ENCODE measurements at places on chromosomes 4 and X.

GRCh38 chrX:1578511-1579173 is 12.8 kb upstream of the AKAP17A start:
- DNase-seq, result no peak

- DNase-seq, result no peak
Measured at GRCh38 chr4:67288964-67289363, 256.3 kb downstream of the CENPC start.

DNA sequence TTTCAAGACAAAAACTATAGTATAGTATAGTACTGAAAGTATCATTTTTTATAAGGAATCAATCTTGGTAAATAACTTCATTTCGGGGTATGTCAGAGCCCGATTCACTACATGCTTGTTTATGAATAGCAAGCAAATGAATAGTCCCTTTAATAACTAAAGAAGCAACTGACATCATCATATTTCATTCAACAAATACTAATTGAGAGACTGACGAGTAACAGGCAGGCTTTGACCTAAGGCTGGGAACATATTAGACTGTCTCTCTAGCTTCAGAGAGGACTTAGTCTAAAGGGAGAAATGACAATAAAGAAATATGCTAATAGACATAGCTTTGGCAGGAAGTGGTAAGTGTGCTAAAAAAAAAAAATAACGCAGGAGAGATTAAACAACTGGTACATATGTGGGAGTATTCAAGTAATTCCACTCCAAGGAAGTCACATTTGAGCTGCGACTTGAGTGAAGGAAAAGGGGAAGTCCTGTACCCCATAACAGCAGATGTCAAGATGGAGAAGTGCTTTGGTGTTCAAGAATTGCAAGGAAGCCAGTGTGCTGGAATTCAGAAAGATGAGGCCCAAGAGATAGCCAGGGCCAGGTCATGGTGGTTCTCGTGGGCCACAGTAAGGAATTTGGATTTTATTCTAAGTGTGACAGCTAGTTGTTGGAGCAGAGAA is 284.9 kb downstream of the FBXO8 start:
- no peak for DNase-seq

GRCh38 chrX:102546828-102547493 is 30.4 kb upstream of the TMSB15A start:
- no peak for DNase-seq

- DNase-seq, result no peak
Measured at GRCh38 chrX:143787341-143787740, 66.8 kb upstream of the SPANXN2 start.

- no peak for DNase-seq
Measured at GRCh38 chr4:19883841-19884240, 367.9 kb upstream of the SLIT2 start.

DNA sequence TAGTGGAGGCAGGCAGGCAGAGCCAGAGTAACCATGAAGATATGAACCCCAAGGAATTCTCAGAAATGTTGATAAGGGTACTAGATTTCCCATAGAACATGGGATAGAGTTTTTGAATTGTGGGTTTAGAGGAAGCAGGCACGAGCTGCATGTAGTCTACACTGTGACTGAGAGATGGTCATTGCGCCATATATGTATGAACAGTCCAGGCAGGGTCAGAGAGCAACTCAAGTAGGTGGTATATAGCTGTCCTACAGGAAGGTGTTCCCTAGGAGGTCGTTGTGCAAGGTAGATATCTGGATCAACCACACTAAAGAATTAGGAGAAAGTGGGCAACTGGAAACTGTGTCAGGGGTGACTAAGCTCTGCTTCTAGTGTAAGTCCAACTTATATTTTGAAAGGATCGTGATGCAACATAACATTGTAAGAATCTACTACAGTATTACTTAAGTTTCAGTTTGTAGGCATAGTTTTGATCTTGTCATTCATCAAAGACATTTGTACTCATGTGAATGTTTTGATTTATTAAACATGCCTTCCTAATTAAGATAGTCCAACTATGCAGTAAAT is 94.6 kb downstream of the HPGD start:
- no peak for DNase-seq

DNA sequence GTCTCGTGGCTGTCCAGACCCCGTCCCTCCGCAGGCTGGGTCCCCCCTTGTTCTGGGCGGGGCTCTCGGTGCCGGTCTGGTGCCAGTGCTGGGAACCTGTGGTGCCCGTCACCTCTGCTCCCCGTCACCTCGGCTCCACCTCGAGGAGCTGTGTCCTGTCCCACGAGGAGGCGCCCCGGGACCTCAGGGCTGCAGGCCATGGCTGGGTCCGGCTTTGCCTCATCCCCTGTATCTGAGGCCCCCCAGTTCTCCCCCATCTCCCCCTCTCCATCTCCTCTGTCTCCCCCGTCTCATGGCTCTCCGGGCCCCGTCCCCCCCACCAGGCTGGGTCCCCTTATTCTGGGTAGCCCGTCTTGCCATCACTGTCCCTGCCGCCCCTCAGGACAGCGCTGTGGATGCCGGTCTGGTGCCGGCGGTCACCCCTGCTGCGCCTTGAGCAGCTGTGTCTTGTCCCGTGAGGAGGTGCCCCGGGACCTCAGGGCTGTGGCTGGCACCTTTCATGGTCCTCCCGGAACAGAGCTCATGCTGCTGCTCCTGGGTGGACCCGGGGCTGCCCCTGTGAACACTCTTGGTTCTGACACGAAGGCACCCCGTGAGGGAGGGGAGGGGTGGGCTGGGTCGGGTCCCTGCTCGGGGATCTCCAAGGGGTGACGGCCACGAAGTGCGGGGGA is 13.4 kb upstream of the GTPBP6 start:
- no peak for DNase-seq

- no peak for DNase-seq
Measured at GRCh38 chr4:153215921-153216320, 11.7 kb downstream of the TRIM2 start.

DNA sequence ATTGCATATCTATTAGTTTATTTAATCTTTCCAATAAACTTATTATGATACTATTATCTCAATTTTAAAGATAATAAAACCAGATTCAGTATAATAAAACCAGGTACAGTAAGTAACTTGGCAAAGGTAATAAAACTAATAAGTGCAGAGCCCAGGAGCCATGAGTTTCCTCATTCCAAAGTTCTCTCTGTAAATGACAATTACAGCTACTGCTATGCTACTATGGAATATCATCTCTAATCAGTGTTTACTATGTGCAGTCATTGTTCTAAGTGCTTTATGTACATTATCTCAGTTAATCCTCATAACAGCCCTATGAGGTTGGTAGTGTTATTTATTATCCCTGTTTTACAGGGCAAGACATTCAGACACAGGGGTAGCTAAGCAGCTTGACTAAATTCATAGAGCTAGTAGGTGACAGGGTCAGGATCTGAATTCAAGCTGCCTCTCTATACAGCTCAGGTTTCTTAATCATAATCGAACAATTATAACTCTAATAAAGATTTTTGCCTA is 285.0 kb upstream of the PITX2 start:
- no peak for DNase-seq

DNA sequence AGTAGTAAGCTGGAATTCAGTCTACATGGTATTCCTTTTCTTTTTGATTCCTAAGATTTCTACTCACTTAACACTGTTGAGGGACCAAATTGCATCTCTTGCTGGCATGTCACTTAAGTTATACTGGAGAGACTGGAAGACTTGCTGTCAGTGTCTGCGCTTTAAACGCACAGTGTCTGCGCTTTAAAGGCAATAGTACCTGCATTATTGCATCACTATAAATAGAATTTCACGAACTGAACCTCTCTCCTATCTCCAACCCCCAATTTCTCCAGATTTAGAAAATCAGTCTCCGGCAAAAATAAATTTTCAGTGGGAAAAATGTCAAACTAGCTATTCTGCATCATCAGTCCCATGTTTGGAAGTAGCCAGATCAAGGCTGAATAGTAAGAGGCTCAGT is 21.2 kb downstream of the SMAD1 start:
- DNase-seq, result no peak

DNA sequence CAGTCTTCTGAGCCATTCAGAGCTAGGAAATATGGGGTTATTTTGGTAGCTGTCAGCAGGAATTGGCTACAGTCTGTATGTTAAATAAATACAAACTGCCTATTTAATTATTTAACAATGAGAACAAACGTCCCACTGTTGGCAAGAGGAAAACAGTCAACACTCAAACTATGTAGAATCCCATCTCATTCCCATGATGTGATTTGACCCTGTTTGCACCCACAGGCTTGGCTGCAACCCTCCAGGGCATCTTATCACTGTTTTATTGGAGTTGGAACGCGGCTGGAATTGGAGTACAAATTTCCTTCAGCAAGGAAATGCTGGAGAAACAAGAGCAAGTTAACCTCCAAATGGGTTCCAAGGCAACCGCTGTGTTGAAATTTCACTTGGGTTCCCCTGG is 124.0 kb downstream of the KIT start:
- DNase-seq, result peak; percentile 53

GRCh38 chr4:176830971-176831370 is 38.2 kb upstream of the VEGFC start:
- no peak for DNase-seq

DNA sequence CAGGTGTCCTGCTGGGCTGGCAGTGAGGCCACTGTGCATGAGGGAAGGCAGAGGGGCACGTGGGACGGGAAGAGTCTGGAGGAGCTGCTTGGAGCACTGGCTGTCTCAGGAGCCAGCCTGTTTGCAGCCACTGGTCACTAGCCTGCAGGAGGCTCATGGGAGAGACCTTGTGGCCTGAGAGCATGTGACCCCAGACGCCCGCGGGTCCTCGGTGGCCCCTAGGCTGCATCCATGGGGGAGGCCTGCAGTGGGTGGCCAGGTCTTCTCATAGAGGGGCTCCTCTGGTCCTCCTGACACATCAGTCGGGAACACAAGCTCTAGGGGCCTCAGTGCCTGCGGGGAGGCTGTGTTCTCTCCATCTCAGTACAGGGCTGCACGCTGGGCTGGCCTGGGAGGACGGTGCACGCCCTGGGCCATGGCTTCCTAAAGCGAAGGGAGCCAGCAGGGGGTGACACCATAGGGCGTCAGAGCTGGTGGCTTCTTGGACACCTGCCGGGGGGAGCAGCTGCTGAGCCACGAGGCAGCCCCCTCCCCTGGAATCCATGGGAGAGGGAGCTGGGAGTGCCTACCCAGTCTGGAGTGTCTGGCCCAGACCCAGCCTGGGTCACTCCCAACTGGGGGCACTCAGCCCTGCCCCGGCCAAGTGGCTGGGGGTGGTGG is 12.3 kb downstream of the NAT8L start:
- DNase-seq, result no peak

DNA sequence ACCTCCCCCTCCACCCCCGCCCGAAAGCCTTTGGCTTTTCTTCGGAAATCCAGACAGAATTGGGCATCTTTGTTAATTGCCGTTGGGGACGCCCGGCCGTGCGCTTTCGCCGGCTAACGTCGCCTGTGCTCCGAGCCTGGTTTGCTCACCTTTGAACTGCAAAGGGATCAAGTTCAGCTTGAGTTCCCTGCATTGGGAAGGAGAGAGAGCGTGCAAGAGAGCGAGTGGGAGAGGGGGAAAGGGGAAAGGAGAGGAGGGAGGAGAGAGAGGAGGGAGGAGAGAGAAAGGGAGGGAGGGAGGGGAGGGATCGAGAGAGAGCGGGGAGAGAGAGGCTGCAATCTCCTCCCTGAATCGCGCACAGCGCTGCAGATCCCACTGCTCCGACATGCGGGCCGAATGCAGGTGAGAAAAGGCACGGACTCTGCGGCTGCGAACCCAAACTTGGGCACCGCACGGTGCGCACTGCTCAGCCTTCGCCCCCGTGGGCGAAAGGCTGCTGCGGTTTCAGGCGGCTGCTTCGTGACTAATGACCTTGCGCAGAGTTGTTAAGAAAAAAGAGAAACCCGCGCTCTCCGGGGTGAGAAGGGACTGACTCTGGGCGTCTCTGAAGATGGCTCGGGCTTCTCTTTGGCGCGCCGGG is at the start of gene PCDH7:
TSS of gene PCDH7 (plus strand) at position 349 of the 640 bp plus-strand sequence. CDS start 1,054 bp downstream, outside the sequence.
- DNase-seq, result peak; percentile 78

DNA sequence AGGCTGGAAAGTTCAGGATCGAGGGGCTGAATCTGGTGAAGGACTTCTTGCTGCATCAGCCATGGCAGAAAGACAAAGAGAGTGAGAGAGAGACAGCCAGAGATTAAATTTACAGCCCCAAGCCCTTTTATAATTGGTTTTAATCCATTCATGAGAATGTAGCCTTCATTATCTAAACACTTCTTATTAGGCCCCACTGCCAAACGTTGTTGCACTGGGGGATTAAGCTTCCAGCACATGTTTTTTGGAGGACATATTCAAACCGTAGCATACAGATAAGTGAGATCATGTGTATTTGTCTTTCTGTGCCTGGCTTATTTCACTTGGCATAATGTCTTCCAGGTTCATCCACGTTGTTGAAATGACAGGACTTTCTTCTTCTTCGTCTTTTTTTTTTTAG is 524.7 kb downstream of the SPRY1 start:
- no peak for DNase-seq

GRCh38 chr4:102298716-102299115 is 46.6 kb downstream of the SLC39A8 start:
- DNase-seq, result no peak

DNA sequence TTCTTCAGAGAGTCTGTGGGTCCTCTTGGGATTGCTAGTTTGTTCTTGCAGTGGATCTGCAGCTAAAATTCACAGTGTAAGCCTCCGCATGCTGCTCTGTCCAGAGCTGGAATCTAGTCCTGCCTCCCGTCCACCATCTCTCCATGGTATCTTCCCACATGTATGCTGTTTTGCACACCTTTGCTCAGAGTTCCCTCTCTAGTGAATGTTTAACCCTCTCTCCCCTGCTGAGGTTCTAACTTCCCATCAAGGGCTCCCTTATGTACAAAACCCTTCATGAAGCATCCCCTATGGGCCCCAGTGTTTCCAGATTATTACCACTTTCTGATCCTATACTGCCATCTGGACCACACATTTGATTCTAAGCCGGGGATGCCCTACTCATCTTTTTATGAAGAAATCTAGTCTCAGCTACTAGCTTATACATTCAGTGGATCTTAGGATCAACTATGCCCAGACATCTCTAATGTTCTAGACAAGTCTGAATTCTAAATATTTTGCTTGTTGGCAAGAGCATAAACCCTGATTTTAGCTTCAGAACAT is 157.3 kb downstream of the CPEB2 start:
- DNase-seq, result no peak

DNA sequence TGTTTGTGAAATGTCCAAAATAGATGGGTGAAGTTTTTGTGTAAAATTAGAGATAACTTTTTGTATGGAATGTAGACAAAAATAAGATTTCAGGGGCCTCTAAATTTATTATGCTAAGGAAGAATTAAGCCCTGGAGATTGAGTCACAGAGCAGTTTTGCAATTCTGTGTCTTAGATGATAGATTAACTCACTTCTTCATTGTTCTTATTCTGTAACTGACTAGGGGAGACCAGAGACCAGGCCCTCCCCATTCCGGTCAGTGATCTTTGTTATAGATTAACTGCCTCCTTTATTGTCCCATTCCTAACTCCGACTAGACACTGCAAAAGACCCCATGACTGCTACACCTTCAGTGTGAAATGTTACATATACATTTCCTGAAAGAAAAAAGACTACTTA is 238.4 kb upstream of the TAPT1 start:
- no peak for DNase-seq

DNA sequence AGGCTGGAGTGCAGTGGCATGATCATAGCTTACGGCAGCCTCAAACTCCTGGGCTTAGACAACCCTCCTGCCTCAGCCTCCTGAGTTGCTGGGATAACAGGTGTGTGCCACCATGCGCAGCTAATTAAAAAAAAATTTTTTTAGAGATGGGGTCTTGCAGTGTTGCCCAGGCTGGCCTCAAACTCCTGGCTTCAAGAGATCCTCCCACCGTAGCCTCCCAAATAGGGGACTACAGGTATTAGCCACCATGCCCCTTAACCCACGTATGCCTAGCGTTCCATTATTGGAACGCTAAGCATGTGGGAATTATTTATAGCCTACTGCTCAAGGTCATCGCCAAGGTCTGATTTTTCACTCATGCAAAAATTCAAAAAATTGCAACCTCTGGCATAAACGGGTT is 20.3 kb upstream of the UBE2D3 start:
- no peak for DNase-seq

- no peak for DNase-seq
Measured at GRCh38 chr4:130143656-130144055, 1047.7 kb downstream of the C4orf33 start.

Measured in putamen (tissue), 1 donor.